ENCODE measurements at places on chromosomes 7 and 10.
A peak's percentile ranks its signal among the peaks of the same experiment; 100 is the strongest.

- DNase-seq = no peak
Measured at GRCh38 chr7:150945171-150945852, 32.8 kb downstream of the KCNH2 start.

GRCh38 chr10:127962205-127962604 is 55.3 kb downstream of the PTPRE start:
- DNase-seq = no peak

DNA sequence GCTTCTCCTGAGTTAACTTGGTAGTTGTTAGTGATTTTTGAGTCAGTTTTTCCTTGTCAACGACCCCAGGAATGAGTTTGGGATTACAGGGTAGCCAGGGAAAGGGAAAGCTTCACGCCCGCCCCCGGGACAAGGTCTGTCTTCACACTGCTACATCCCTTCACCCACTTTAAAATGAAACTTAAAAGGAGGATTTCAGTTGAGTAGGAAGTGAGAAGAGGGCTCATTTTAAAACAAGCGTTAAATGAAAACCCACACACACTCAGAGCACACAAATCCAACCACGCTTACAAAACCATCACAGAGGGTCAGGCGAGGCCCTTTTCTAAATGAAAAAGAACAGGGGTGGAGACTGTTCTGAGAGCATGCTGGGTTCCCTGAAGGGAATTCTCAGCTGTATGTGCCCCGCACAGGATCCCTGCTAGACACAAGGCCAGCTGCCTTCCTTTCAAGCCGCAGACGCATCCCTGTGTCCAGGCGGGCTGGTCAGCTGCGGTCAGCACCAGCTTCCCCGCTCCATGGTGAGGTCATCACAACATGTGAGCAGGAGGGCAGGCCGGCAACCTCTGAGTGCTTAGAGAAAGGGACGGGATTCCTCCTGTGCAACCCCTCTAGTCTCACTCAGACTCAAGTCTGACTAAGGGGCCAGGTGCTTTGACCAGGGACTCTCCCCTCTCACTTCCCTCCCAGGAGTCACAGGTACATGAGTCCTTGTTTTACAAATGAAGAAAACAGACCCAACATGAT is 111.8 kb downstream of the EGFR start:
- DNase-seq = no peak

- no peak for DNase-seq
Measured at GRCh38 chr7:155818154-155818819, 6.0 kb upstream of the SHH start.

- no peak for DNase-seq
Measured at GRCh38 chr10:105188737-105189462, 547.8 kb downstream of the SORCS3 start.

DNA sequence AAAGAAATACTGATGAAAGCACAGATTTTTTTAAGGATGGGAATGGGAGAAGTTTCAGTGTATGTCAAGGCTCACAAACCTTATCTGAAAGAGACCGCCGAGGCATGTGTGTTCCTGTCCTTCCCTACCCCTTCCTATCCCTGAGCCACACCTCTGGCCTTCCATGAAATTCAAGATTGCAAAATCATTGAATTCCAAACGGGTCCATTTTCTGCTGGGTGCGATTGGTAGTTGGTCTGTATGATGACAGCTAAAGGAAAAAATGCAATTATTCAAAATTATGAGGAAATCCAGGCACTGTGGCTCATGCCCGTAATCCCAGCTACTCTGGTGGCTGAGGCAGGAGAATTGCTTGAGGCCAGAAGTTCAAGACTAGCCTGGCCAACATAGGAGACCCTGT is 170.1 kb downstream of the ARHGAP12 start:
- DNase-seq = no peak

- no peak for DNase-seq
Measured at GRCh38 chr7:18119985-18120384, 92.3 kb upstream of the PRPS1L1 start.

- DNase-seq = no peak
Measured at GRCh38 chr10:131676046-131676799, 224.6 kb upstream of the PPP2R2D start.

DNA sequence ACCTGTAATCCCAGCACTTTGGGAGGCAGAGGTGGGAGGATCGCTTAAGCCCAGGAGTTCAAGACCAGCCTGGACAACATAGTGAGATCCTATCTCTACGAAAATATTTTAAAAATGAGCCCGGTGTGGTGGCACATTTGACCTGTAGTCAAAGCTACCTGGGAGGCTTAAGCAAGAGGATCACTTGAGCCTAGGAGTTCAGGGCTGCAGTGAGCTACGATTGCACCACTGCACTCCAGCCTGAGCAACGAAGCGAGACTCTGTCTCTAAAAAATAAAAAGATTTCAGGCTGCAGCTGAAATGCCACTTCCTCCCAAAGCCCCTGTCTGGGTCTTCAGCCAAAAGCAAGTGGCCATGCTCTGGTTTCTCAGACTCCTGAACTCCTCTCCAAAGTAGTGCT is 38.7 kb upstream of the CARD11 start:
- no peak for DNase-seq

DNA sequence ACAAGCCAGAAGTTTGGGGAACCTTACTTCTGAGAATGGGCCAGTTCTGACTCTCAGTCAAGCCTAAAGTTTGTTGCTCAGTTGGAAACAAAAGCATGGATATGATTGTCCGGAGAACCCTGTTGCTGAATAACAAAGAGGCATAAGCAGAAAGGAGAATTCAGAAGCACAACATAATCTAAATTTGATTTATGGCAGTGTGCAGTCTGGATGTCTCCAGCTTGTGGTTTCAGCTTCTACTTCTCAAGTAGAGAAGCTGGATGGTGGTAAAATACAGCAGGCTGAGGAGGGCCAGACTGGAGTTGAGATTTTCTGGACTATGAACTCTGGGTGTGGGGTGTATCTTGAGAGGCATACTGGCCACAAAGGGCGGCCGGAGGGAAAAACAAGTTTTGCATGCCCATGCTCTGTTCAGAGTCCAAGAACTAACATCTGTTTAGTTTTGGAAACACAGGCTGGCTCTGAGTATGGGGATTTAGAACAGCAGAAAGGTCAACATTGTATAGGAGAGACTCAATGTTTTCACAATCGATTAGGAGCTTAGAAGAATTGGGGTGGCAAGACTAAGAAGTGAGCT is 592.9 kb downstream of the CNTNAP2 start:
- no peak for DNase-seq

GRCh38 chr7:102080434-102081243 is 206.0 kb upstream of the SH2B2 start:
- no peak for DNase-seq

DNA sequence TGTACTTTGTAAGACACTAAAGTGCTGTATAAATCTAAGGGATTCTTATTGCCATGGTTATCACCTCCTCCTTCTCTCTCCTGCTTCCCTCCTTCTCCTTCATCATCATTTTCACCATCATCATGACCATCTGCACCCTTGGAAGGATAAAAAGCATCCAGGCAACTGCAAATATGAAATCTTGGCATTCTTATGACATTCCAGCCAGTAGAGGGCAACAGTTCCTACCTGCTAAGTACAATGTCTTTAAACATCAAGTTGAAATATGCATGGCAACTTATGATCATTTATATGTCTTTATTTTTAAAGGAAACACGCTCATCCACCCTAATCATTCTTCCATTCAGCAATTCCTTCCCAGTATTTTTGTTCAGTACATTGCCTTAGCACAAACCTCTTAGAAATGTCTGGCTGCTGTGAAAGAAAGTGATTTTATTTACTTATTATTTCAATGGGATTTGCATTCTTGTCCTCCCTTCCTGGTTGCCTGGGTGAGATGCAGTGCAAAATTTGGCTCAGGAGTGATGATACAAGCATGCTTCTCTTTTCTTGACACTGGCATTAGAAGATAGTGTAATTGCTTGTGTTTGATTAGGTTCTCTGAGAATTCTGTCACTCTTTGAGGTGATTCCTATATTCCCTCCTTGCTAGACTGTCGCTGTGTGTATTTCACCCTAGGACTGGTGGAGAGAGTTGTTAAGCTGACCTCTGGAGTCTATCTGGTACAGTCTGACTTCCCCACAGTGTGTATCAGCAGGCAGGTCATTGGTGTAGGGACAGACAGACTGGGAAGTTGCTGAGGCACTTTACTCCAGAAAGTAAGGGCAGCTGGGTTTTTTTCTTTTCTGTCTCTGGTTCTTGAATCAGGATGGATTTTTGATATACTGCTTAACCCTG is 188.5 kb upstream of the BMPER start:
- no peak for DNase-seq

DNA sequence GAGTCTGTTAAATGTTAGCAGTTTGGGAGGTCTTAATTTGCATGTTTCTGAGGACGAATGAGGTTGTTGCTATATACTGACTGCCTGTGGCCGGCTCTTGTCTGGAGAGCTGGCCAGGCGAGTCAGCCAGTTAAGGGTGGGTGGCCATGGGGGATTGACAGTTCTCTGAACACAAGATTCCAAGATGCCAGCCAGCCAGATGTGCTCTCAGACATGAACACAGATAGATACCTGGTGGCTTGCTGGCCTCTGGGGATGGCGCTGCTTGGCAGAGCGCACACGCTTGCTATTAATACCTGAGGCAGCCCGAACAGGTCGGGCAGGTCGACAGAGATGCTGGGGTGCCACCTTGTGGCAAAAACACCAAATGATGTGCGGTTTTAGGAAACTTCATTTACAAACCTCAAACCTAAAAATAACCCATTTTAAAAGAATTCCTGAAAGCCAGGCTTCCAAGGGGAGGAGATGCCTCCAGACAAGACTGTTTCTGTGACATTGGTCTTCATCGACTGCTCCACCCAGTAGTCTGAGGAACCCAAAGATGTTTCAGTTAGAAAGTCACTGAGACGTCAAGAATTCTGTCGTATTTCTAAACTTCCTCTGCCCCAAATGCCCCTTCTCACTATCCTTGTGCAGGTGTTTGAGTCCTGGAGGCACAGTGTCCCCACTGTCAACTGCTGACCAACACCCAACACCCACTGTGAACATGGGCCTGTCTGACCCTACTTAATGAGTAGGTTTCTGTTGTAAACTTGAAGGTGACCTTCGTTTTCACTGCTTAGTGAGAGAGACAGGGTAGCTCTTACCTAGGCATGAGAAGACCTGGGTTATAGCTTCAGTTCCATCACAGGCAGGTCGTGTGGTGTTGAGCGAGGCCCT is 123.4 kb downstream of the NT5C2 start:
- DNase-seq = peak; percentile 27

DNA sequence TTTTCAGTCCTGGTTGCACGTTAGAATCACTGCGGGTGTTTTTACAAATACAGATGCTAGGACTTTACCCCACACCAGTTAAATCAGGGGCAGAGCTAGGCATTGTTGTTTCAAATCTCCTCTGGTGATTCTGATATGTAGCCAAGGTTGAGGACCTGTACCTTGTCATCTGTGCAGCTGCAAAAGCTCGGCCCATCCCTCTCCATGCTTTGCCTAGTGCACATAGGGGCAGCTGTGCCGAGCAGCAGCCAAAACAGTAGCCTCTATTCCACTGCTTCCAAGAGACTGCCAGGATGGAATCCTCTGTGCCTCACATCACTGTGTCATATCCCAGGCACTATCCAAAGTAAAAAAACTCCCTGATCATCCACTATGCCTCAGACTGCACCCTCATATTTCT is 181.3 kb downstream of the CDK14 start:
- DNase-seq = no peak

GRCh38 chr10:129057856-129058663 is 409.0 kb upstream of the MGMT start:
- peak; percentile 41 for DNase-seq

DNA sequence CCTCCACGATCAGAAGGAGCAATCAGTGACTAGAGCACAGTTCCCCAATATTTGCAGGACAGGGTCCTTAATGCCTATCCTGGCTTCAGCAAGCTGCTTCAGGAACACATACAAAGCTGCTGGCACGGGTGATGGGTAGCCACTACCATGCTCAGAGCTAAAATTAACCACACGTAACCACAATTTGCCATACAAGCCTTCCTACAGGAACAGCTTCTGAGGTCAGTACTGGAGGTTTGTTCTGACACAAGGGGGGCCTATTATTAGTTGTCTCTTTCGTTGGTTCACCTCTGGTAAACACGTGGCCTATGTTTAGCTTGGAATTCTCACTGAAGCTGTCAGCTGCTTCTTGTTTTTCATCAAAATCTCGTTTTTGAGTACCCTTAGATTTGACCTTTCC is 41.1 kb downstream of the ZNF248 start:
- no peak for DNase-seq

GRCh38 chr7:151631570-151631952 is 111.9 kb upstream of the RHEB start:
- no peak for DNase-seq

DNA sequence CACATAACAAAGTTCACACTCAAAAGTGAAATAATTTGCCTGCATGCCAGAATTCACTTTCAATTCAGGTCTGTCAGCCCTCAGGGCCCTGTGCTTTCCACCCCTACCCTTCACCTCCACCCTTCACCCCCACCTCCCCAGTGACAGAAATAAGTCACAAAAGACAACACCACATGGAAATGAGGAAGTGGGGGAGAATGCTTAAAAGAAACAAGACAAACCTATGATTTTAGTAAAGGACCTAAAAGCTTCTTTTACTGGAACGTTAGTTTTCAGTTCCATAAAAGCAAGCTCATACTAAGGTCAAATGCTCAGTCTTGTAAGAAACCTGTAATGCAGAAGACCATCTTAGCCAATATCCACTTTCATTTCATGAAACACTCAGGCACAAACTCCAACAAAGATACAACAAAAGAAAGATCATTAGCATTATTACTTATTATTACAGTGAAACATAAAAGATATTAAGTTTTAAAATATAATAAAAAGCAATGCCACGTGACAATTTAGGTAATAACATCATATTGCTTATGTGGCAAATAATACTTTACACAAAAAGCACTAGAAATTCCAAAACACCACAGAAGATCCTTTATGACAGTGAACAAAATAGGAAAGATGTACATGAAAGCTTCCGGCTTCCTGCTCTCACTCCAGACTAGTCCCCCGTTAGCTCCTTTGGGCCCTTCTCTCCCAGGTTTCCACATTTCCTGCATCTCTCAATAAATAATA is 112.1 kb downstream of the LMBR1 start:
- no peak for DNase-seq

DNA sequence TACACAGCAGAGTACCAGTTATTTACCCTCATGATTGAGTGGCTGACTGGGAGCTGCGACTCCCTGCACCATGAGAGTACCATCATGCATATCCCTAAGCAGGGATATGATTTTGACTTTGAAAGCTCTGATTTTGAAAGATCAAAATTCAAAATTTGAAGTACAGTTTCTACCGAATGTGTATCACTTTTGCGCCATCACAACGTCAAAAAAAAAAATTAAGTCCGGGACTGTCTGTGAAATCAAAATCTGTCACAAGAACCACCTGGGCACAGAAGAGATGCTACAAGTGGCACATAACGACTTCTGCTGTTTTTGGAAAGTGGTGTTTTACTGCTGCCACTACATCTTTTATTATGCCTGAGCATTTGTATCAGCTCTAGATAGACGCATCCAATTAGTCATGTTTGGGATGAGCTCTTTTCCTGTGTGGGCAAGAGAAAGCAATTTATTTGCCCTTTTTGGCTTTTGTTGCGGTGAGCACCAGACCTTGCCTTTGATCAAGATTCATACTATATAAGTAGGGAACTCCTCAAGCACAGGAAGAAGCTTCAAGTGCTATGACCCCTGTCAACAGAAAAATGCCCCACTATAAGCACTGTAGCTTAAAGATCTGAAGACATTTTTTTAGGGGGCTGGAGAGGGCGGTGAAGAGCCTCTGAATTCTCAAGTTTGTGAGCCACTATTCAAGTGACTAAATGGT is 10.7 kb downstream of the MTPN start:
- no peak for DNase-seq
